ENCODE measurements at places on chromosomes 1 and 21. TPM values are rescaled to one million over a fixed set of nuclear protein-coding genes. Genes with fewer than 3 reads are reported as not detected.

CFHR5 gene
- total RNA-seq = not detected

GRCh38 chr21:41874611-41875010, 4.5 kb downstream of the PRDM15 start:
- no peak for DNase-seq

GRCh38 chr1:112995890-112996289, 39.9 kb upstream of the SLC16A1 start:
- DNase-seq = no peak

GRCh38 chr1:167950569-167950968, 13.7 kb upstream of the MPC2 start:
- no peak for DNase-seq

ETV3L gene
- total RNA-seq = under 0.01 TPM

OR2M5 gene
- total RNA-seq = not detected

DNA sequence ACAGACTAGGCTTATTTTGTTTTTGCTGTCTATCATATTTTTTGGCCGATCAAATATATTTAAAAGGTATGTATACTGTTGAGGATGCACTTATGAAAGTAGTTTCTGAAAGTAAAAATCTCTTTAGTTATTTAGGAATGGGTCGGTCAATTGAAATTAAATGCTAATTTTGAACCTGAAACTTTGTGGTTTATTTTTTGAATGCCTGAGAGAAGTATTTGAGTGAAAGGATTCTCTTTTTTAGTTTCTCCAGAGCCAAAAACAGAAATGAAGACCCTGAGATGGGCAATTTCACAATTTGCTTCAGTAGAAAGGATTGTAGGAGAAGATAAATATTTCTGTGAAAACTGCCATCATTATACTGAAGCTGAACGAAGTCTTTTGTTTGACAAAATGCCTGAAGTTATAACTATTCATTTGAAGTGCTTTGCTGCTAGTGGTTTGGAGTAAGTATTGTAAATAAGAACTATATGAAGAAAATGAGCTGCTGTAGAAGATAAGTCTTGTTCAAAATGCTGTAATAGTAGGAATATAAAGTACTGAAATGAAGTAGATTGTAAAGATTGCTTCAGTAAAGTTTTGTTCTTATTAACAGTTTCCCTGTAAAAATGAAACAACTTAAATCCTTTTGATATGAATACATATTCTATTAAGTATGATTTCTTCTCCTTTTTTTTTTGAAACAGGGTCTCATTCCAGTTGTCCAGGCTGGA, 11.5 kb downstream of the USP1 start:
- no peak for DNase-seq

GRCh38 chr1:214856843-214857242, 225.7 kb upstream of the KCNK2 start:
- no peak for DNase-seq

DNA sequence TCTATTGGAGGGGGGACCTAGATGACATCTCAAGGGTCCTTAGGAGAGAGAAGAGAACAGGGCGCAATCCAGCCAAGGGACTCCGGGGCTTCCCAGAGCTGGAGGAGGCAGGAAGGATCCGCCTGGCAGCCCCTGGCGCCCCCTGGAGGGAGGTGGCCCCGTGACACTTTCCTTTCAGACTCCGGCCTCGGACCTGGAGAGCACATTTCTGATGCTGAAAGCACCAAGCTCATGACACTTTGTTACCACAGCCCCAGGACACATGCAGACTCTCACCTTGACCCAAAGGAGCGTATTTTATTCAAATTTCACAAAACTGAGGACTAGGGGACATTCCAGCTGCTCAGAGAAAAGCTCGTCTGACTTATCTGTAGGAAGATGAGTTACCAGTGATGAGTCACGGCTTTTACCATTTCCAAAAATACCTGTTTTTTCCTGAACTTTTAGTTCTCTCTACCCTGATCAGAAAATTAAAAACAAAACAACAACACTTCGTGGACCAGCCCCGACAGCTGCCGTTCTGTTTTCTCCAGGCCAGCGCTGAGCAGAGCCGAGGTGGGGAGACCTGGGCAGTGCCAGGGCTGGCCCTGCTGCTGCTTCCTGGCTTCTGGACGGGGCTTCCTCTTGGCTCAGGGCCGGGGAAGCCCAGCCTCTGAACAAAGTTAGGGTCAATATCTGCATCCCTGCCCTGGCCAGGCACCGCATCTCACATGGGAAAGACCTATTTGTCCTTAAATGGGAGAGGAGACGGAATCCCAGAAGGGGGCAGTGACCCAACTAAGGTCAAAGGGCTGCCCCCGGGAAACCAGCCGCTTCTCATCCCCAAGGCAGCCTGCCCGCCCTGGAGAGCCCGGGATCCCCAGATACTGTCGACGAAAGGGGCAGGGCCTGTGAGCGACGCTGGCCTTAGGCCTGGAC, 21.6 kb upstream of the POFUT2 start:
- peak; percentile 87 for DNase-seq

TUFT1 gene
- total RNA-seq = 3.9 TPM

SLC16A4 gene
- total RNA-seq = 0.25 TPM

DNA sequence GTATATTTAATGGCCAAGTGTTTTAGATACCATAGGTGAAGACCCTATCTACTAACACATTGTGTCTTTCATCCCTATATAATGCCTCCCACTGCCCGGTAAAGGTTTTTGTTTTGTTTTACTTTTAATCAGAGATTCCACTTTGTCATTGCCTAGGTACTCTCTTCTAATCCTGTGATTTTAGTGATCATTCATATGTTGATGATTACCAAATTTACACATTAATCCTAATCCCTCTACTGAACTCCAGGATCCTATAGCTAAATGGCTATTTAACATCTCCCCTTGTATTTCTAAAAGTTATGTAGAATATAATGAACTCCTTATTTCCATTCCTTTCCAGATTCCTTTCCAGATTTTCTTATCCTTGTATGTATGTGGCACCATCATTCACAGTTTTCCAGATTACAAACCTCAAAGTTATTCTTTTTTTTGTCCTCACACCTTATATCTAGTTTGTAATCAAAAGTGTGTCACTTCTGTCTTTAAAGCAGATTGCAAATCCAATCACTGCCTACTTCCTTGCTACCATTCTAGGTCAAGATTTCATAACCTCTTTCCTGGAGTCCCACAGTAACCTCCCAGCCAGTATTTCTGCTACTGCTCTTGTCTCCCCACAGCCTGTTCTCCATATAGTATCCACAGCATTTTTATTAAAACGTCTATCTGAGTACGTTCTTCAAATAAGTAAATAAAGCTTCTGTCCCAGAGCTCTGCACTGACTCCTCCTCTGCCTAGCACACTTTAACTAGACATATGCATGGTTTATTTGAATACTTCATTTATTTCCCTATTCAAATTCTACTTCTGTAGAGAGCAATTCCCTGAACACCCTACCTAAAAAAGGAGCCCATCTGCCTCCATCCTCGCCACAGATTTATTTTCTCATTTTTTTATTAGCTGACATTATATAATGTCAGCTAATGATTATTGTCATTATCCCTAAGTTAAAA, 157.8 kb downstream of the KCNT2 start:
- no peak for DNase-seq

SERINC2 gene
- total RNA-seq = 15.0 TPM

TUT4 gene
- total RNA-seq = 13.7 TPM

UMODL1 gene
- total RNA-seq = not detected

DNA sequence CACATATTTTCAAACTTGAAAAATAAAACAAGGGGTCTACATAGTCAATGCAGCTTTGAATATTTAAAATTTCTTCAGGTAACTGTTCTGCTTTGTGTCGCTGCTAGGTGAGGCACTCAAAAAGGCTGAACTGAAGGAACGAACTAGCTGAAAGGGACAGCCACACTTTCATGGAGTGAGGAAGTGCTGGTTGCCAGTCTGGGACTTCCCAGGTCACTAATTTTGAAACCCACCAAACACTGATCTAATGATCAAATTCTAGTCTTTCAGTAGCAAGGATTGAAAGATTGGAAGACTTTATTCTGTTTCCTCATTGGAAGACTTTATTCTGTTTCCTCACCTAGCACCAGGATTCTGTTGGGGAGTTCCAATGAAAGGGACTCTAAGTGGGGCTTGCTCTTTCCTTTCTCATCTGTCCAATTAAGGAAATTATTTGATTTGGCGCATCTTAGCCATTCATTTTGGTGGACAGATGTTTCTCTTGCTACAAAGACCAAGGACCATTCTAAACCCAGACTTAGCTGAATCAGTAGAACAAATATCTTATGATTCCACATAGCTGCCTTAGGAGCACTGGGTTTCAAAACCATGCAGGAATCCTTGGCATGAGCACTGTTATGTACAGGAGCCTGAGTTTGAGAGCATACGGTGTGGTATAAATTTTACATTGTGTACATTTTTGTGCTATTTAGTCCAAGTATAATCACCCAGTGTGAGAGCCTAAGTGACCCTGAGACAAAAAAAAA, 10.9 kb upstream of the ARID1A start:
- no peak for DNase-seq

HP1BP3 gene
- total RNA-seq = 192 TPM

C1QB gene
- not detected for total RNA-seq

GRCh38 chr1:168178227-168178637, 530 bp upstream of the TIPRL start:
- DNase-seq = no peak

DNA sequence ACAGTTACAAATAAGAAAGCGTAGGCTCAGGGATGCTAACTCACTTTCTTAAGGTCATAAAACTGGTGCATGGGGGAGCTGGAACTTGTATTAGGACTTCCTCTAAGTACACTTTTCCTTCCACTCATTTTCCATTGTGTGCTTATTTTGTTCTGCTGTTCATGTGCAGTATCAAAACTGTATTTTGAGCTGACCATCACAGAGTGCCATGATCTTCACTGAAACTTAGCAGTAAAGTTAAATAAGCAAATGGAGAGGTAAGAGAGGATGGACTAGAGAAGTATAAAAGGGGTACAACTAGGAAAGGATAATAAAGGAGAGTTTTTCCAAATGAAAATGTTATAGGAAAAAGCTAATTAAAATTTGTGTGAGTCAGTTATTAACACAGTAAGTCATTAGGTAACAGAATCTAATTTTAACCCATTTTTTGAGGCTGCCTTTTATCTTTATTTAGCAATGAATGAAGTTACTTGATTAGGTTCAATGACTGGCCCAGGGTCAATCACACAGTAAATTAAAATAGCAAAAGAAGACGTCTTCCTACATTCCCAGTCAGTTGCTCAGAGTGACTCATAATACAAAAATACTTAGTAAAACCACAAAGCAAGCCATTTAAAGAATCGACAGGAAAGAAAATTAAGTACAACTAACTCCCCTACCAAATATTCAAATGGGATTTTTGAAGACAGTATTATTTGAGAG, 165.8 kb upstream of the C1orf105 start:
- DNase-seq = no peak

DNA sequence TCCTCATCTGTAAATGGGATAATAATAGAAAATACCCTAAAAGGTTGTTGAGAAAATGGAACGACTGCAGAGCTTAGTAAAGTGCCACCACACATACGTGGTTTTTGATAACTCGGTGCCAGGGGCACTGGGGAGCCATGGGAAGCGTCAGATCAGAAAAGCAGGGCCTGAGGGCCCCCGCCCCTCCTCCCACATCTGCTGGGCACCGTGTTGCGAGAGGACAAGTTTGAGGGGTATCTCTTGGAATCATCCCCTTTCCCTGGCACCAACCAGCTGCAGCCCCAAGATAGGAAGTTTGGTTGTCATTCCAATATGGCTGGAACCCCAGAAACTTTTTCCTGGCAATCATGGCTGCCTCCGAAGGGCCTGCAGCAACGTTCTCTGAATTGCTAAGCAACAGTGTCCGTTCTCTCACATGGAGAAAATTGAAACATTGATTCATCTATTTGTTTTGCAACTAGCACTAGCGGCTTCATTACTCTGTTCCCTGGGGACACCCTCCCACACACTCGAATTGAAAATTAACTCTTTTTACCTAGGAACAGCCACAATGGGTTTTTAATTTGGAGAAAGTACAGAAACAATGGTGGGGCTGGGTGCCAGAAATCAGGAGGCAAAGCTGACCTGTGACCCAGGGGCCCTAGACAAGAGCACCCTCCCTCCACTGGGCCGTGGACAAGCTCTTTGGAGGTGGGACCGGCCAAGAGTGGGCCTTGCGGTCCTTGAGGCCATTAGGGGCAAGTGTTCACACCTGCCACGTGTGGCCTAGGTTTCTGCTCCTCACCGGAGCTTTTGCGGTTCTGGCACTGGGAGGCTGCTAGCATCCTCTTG, 190.0 kb upstream of the VAMP3 start:
- DNase-seq = no peak

GRCh38 chr1:183891158-183891856, 86.4 kb downstream of the RGL1 start:
- no peak for DNase-seq

DNA sequence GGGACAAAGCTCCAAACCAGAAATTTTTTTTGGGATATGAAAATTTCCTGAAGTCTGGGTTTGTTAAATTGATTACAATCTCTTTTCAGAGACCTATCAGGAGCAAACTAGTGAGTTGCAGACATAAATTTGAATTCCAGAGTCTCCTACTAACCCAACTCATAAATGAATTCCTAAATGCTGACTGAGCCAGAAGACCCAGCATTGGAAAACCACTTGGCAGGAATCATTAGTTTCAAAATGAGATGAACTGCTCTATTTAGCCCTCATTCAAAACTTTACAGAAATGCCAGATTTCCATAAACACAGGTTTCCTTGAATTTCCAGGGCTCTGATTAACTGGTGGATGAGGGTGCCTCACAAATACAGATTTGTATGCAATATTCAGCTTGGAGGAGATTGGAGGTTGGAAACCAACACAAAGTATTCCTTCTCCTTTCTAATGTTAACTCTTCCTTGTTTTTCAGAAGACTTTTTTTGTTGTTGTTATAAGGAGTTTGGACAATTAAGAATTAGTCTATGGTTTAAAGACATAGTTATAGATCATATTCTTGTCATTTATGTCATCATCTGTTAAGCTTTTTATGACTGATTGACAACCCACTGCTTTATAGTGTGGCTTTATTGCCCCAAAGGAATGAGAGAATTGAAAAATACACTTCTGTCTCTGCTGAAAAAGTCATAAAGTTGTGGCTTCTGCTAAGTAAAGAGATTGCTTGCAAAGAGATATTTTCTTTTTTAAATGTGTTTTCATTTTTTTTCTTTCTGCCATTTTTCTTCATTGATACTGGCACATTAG, 222.8 kb downstream of the HLX start:
- DNase-seq = no peak
